A549 treated with CORT108297 at 1 μM for 4 hours (cell line): ENCODE measurements at places on chromosomes 4 and X. TPM values are rescaled to one million over a fixed set of nuclear protein-coding genes. Genes with fewer than 3 reads are reported as not detected.

The FAT4 gene
- 1.1 to 2.1 TPM (median 1.8 TPM) in 5 replicates for total RNA-seq

The GAGE12J gene
- not detected in 5 replicates for total RNA-seq

The GCNA gene
- 1.3 to 1.6 TPM (median 1.4 TPM) in 5 replicates for total RNA-seq

The RTL9 gene
- total RNA-seq: 0.05 to 0.08 TPM (median 0.06 TPM) in 5 replicates

The HHIP gene
- total RNA-seq: 0.57 to 1.0 TPM (median 0.64 TPM) in 5 replicates

The HTN3 gene
- not detected in 5 replicates for total RNA-seq

The MTHFD2L gene
- 8.4 to 11.2 TPM (median 10.4 TPM) in 5 replicates for total RNA-seq

The PPARGC1A gene
- total RNA-seq: 0.03 to 0.18 TPM (median 0.14 TPM) in 4 of 5 replicates, not detected in the other

The ETDA gene
- total RNA-seq: not detected in 5 replicates

The KIT gene
- total RNA-seq: not detected in 5 replicates

The MAOA gene
- total RNA-seq: 0.17 to 0.80 TPM (median 0.35 TPM) in 5 replicates
